ENCODE measurements at places on chromosomes 1 and 21.
A peak's percentile ranks its signal among the peaks of the same experiment; 100 is the strongest.

- DNase-seq, result no peak
Measured at GRCh38 chr1:90012300-90012699, 17.4 kb downstream of the ZNF326 start.

GRCh38 chr1:211843507-211844298 lies 13.1 kb upstream of the LPGAT1 start:
- no peak for DNase-seq

- no peak for DNase-seq
Measured at GRCh38 chr1:110393691-110394492, 3.1 kb upstream of the SLC16A4 start.

DNA sequence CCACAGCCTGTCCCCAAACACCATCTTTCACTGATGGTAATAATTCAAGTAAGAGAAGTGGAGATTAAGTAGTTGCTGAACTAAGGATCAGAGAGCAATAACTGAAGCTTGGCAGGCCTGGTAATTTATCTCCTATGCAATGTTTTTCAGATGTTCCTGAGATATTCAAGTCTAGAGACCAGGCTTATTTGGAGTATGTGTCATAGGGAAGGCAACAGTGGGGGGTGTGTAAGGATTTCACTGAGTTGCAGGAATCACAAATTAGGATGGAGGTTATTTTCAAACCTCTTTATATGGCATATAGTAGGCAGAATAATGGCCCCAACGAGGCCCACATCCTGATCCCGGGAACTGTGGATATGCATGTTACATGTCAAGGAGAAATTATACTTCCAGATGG lies 171.7 kb downstream of the KCNJ6 start:
- no peak for DNase-seq

- no peak for DNase-seq
Measured at GRCh38 chr1:168466714-168467131, 77.1 kb downstream of the XCL2 start.

DNA sequence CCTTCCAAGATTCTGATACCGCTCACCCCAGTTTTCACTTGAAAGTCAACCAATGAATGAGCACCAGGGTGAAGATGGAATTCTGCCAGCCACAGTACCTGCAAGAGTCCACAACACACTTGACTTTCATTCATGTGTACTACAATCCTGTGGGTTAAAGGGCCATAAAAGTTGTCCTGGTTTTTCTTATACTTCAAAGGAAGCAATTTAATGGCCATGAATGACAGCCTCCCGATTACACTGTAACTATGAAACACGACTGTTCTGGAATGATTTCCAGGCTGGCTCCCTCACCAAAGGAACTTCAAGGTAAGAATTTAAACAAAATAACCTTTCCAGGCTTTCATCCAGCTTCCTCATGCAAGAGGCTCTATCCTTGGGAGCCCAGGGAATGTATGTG lies 502.8 kb downstream of the SMYD3 start:
- no peak for DNase-seq

DNA sequence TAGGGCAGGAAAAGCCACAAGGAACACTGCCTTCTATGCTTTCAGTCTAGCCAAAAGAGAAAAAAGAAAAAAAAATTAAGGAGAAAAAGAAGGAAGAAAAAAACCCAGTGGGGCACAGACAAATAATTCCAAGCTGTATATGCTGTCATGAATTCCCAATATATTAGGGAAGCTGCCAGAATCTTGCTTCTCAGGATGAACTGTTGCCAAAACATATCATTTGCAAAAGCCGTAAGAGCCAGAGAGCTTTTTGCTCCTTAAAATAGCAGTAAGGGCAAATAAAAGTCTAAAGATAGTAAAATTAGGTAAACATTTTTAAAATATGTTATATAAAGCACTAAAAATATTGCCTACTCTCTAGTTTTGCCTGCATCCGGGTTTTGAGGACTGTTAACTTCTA lies 52.1 kb downstream of the PGM1 start:
- no peak for DNase-seq

DNA sequence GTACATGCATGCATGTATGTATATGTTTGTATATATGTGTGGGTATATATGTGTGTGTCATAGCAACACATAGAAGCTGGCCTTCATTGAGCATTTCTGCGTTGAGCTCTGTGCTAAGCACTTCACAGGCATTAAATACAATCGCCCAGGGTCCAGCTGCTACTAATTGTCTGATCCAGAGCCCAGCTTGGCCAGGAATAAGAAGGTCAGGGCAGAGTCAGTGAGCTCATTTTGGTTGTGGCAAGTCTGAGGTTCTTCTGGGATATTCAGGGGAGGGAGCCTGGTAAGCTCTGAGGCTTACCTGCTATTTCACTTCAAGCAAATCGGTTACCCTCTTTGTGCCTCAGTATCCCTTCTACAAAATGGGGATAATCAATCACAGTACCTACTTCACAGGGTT lies 59.6 kb downstream of the FOXO6 start:
- no peak for DNase-seq

GRCh38 chr1:178649582-178650350 lies 75.3 kb upstream of the RALGPS2 start:
- DNase-seq, result no peak

- DNase-seq, result no peak
Measured at GRCh38 chr1:174169342-174169741, 10.0 kb downstream of the RABGAP1L start.

DNA sequence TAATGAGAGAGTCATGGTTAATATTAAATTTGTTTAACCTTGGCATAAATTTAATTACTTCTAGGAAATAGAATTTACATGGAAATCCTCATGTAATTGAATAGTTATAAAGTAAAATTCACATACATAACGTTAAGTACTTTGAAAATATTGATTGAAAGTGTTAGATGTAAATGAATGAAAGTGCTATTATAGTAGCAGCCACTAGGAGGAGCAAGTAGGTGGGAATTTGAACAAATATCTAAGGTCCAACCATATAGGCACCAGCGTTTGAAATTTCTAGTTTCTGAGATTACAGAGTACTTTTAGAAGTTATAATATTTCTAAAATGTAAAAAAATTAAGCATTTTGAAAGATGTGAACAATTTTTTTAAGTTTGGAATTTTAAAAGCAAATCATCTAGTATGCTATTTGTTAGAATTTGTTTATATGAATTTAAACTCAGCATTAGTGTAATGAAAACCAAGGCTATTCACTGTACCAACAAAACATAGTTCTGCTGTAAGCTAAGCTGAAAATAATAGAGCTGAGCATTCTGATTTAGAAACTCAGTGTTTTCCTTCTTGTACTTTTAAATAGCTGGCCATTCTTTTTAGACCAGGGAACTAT lies 3.3 kb downstream of the B3GALT2 start:
- DNase-seq, result no peak

GRCh38 chr21:34968414-34969333 lies 80.4 kb downstream of the RUNX1 start:
- DNase-seq, result no peak

GRCh38 chr1:85665932-85666331 lies 42.3 kb downstream of the ZNHIT6 start:
- no peak for DNase-seq

GRCh38 chr1:227901239-227901905 lies 46.4 kb downstream of the WNT9A start:
- no peak for DNase-seq

DNA sequence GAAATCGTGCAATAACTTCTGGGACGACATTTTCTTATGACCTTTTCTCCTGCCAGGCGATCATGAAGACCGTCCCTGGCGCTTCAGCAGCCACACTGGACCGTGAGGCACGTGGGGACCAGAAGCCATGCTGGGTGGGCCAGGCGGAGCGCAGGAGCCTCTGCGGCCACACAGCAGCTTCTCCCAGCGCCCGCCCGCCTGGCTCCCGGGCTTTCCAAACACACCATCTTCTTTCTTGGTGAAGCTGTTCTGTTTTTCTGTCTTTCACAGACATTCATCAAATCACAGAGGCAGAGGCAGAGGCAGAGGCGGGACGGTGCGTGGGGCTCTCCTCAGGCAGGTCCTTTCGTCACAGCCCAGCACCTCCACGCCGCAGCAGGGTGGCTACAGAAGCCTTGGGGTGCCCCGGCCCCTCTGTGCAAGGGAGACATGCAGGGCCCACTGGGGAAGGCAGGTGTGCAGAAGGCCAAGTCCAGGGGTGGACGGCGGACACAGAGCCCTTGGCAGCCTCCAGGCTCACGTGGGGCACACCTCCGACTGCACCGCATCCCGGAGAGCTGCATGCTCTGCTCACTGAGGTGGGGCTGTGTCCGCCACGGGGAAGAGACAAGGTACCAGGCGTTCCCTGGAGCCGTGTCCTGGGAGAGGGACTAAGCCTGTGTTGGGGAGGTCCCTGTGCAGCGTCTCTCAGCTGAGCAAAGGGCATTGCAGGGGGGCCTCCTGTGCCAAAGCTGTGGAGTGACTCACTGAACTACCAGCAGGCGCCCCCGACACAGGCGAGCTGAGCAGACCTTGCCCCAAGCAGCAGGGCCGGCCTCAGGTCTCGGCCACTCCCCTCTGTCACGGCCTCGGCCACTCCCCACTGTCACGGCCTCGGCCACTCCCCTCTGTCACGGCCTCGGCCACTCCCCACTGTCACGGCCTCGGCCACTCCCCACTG lies 2.6 kb upstream of the TMEM240 start:
- DNase-seq, result no peak

- peak; percentile 98 for DNase-seq
Measured at GRCh38 chr1:176206961-176207902, at the start of gene COP1. Gene COP1 (minus strand): TSS chr1:176207286. CDS start chr1:176206978, 308 bp downstream.

GRCh38 chr1:160606611-160607010 lies 27.3 kb upstream of the CD84 start:
- DNase-seq, result no peak

- DNase-seq, result no peak
Measured at GRCh38 chr1:90220941-90221693, 226.2 kb downstream of the ZNF326 start.

GRCh38 chr1:59696421-59697115 lies 118.2 kb upstream of the HOOK1 start:
- no peak for DNase-seq

DNA sequence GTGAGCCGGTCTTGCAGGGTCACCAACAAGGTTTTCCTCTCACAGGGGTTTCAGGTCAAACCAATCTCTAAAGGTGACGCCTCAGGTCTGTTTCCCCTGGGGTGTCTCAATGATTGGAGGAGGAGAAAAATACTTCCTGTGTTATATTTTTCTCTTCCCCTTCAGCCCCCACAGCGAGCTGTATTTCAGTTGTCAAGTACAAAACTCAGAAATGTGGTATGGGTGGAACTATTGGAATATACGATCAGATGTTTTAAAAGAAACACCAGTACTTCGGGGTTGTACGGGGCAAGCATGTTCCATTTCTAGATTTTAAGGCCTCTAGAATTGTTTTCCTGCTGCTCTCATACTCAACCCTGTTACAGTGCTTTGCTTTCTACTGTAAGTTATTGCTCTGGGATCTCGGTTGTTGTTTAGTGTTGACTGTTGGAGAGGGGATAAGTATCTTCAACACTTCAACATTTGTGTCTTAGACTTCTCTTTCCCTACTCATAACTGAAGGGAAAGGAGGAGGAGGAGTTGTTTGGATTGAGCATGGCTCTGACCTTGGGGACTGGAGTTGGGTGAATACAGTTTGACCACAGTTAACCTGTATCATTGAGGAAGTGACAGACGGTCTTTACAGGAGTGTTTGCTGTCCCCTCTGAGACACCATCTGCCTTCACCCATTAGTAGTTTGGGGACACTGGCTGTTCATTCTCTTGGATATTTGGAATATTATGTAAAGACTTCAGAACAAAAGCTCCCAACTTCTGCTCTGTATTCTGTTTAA lies 2.0 kb downstream of the MAPKAPK2 start:
- DNase-seq, result no peak

DNA sequence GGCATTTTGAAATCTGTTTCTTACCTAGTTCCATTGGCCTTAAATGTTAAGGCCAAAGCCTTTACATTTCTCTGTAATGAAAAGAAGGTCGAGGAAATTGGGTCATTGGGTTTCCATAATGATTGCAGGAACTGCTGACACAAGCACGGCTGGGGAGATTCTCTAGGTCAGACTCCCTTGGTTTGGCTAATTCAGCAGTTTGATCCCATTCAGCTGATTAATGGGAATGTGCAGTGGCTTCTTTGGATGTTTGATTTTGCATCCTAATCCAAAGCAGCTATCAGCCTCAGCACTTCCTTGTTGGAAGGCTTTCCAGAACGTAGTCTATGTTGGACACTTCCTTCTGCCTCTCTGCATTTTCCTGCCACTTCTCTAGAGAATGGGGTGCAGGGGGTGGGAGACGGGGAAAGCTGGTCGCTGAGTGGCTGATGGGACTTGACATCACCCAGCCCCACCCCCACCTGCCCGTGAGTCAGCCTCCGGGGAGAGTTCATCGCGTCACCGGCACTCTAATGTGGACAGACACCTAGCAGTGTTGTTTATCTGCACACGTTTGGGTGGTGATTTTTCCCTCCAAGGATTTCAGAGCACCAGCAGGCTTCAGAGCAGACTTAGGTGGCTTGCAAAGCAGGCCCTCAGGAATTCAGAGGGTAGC lies 5.4 kb downstream of the PSEN2 start:
- DNase-seq, result no peak

- no peak for DNase-seq
Measured at GRCh38 chr1:61125263-61125662, 42.9 kb downstream of the NFIA start.

GRCh38 chr21:36310016-36310415 lies 10.0 kb upstream of the MORC3 start:
- DNase-seq, result no peak

DNA sequence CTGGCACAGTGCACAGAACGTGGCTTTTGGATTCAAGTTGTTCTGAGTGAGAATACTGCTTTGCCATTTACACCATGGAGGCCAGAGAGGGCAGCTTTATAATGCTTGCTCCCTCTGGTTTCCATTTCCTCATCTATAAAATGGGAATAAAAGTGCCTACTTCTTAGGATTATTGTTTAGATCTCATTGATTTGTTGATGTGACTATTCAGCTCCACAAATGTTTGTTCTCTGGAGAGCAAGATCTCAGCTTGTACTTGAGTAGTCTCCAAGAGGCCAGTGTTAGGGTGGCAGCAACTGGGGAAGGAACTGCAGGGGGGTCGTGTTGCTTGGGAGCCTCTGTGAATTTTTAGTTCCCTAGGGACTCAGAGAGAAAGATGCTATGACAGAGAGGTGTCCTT lies 55.2 kb downstream of the YARS1 start:
- no peak for DNase-seq
